ENCODE measurements at places on chromosomes 5 and 9.

DNA sequence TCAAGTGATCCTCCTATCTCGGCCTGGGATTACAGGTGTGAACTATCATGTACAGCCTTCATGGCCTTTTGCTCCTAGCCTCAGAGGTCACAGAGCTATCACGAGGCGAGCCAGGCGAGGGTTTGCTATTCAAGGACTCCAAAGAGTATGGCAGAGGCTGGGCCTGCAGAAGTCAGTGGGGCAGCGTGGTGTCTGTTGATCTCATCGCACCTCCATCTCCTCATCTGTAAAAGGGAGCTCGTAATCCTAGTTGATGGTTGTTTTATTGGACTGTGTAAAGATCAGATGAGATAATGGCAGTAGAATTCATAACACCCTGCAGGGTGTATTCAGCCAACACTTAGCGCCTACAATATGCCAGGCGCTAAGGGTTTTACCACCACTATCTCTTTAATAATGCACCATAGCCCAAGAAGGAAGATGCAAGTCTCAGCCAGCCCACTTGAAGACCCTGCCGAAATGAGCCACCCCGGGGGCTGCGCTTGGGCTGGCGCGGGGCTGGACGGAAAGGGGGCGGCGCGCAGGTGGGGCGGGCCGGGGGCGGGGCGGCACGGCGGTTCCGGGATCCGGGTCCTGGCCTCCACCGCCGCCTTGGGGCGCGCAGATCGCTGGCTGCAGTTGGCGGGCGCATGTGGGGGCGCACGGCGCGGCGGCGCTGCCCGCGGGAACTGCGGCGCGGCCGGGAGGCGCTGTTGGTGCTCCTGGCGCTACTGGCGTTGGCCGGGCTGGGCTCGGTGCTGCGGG is at the start of gene GALNT12:
Gene GALNT12, plus strand, starts transcription at position 601 of the 744 bp plus-strand sequence. Its CDS starts 29 bp downstream, at position 630.
- peak within 1 kb of the TSS; percentile 74 for H3K4me3 ChIP-seq
- no peaks in the 10 kb centered on the region for H3K36me3 ChIP-seq
- peak; percentile 81 for DNase-seq
- H3K27ac ChIP-seq, result no peak within 1 kb of the TSS

DNA sequence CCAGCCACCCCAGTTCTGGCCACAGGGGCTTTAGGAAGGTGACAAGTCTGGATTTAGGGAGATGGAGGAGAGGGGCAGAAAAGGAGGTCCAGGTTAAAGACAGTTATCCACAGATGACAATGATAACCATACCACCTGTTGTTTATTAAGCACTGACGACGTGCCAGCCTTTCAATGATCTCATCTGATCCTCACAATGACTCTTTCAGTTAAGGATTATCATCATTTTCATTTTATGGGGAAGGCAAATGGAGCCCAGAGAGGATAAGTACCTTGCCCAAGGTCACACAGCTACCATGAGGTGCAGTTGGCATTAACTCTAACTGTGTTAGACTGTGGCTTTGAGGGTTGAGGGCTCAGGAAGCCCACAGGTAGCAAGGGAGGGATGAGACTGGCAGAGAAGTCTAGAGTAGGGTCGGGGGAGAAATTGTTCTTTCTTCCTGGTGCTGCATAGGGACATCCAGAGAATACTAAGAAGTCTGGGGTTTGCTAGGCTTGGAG is 21.5 kb upstream of the JADE2 start:
- DNase-seq, result no peak
- H3K27ac ChIP-seq, result peak overlapping the region; percentile 80
- H3K4me1 ChIP-seq, result peaks cover 34% of the 10 kb centered on the region
- H3K36me3 ChIP-seq, result no peaks in the 10 kb centered on the region

- no peaks in the 10 kb centered on the region for H3K4me1 ChIP-seq
- no peaks in the 10 kb centered on the region for H3K36me3 ChIP-seq
- no peak for DNase-seq
- H3K4me3 ChIP-seq, result no peak overlapping the region
- no peaks in the 10 kb centered on the region for H3K27me3 ChIP-seq
Observed at GRCh38 chr5:125143011-125143410, 396.6 kb upstream of the ZNF608 start.

DNA sequence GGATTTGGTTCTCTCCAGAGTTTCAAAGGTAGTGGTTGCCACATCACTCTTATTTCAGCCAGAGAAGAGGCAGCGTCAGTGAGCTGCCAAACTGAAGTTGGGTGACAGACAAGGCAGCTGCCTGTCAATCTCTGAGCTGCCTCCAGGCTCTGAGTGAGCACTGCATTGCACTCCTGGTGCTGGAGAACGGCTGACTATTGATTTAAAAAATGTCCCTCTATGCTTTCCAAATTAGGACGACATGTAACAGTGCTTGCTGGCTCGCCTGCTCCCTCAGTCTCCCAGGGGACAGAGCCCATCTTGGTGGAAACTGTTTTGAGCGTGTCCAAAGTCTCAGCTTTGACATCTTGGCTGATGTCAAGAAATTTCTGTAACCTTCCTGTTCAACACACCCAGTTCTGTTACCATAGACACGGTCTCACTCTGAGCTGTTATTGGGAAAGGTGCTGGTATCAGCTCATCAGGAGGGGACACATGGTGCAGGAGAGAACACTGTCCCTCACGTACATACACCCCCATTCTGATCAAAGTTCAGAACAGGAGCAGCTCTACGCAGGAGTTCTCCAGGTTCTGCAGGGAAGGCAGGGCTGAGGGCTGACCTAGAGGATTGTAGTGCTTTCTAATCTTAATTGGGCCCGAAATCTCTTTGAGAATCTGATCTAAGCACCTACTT is 15.7 kb downstream of the PCDH12 start:
- no peak overlapping the region for H3K4me3 ChIP-seq
- no peak overlapping the region for H3K27ac ChIP-seq
- peaks cover 15% of the 10 kb centered on the region for H3K36me3 ChIP-seq
- no peak for DNase-seq
- peaks cover 7% of the 10 kb centered on the region for H3K4me1 ChIP-seq

DNA sequence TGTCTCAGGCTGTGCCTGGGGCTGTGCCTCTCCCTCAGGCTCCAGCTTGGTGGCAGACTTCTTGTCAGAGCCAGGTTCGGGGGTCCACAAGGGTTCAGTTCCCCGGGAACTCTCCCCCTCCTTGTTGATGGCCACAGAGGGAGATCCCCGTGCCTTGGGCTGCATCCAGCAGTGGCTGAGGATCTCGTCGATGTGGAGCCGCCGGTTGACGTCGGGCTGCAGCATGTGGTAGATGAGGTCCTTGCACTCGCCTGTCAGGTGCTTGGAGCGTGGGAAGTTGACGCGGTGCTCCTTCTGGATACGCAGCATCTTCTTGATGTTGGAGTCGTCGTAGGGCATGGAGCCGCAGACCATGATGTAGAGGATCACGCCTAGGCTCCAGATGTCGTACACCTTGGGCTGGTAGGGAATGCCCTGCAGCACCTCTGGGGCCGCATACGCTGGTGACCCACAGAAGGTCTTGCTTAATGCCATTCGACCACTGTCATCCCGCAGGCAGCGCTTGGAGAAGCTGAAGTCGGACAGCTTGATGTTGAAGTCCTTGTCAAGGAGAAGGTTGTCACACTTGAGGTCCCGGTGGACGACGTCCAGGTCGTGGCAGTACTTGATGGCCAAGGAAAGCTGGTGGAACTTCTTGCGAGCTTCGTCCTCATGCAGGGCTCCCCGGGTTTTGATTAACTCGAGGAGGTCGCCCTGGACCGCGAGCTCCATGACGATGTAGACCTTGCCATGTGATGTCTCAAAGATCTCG is 752 bp downstream of the TSSK1B start:
- no peak overlapping the region for H3K4me3 ChIP-seq
- H3K27ac ChIP-seq, result no peak overlapping the region
- no peak for DNase-seq

GRCh38 chr5:180802325-180803180 is at the start of gene MGAT1:
Gene MGAT1, minus strand, starts transcription at chr5:180802806. Its CDS starts 9,835 bp downstream, at chr5:180792971.
- peak within 1 kb of the TSS; percentile 84 for H3K4me3 ChIP-seq
- peaks cover 28% of the 10 kb centered on the region for H3K4me1 ChIP-seq
- peak within 1 kb of the TSS; percentile 96 for H3K27ac ChIP-seq
- no peaks in the 10 kb centered on the region for H3K36me3 ChIP-seq

GRCh38 chr5:80246995-80247729 is 8.7 kb downstream of the SERINC5 start:
- peak; percentile 81 for DNase-seq
- H3K4me3 ChIP-seq, result peak overlapping the region; percentile 36
- peaks cover 57% of the 10 kb centered on the region for H3K4me1 ChIP-seq
- peak overlapping the region; percentile 74 for H3K27ac ChIP-seq
- H3K36me3 ChIP-seq, result peaks cover 8% of the 10 kb centered on the region

DNA sequence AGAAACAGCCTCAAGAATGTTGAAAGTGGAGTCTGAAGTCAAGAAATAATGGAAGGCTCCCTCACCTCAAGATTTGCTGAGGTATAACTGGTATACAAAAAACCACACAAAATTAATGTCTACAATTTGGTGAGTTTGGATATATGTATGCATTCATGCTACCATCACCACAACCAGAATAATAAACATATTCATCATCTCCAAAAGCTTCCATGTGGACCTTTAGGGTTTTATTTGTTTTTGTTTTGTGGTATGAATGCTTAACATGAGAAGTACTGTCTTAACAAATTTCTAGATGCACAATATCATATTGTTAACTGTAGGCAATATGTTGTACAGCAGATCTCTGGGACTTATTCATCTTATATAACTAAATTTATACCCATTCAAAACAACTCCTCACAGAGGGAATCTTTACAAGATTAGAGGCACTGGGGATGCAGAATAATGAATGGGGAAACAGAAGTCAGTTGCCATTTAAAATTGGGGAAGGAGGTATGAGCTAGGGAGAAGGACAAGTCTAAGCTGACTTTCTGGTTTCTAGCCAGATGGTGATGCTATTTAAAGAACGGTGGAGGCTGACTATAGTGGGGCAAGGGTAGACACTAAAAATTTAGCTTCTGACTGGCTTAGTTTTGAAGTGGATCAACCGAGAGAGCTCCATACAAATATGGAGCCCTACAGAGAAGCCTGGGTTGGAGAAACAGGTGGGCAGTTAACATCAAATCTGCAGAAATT is 213.9 kb downstream of the BNC2 start:
- H3K27ac ChIP-seq, result no peak overlapping the region
- DNase-seq, result no peak
- H3K4me3 ChIP-seq, result no peak overlapping the region
- no peaks in the 10 kb centered on the region for H3K27me3 ChIP-seq

GRCh38 chr9:106726070-106726815 is 136.7 kb upstream of the ZNF462 start:
- peaks cover 7% of the 10 kb centered on the region for H3K4me1 ChIP-seq
- H3K27me3 ChIP-seq, result no peaks in the 10 kb centered on the region
- no peak overlapping the region for H3K4me3 ChIP-seq
- no peaks in the 10 kb centered on the region for H3K36me3 ChIP-seq
- no peak overlapping the region for H3K27ac ChIP-seq

DNA sequence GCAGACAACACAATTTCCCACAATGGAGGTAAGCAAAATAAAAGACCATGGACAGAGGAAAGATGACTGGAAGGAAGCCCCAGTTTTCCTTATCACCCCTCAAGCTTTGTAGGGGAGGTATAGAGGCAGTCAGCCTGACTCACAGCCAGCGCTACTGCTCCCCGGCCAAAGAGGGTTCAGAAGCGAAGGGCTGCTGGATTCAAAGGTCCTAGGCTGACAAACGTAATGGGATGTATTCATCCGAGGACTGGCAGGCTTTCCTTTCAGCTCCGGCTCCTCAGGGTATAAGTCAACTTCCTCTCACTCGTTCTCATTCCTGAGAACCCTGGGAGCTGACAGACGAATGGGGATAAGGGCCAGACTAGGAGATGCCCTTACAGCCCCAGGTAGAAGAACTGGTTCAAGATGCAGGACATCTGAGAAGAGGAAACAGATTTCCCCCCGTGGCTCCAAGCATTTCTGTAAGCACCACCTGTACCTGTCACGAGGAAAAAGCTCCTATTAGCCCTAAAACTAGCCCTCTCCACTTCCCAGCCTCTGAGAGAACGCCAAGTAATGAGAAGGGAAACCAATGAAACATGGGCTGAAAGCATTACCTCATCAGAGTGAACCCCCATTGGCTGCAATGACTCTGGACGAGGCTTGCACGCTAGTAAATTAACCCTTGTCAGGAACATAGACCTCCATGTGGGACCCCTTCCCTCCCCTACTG is 22.1 kb upstream of the FAM13B start:
- DNase-seq, result peak; percentile 56
- no peak overlapping the region for H3K27ac ChIP-seq
- H3K4me3 ChIP-seq, result no peak overlapping the region
- H3K27me3 ChIP-seq, result no peaks in the 10 kb centered on the region

DNA sequence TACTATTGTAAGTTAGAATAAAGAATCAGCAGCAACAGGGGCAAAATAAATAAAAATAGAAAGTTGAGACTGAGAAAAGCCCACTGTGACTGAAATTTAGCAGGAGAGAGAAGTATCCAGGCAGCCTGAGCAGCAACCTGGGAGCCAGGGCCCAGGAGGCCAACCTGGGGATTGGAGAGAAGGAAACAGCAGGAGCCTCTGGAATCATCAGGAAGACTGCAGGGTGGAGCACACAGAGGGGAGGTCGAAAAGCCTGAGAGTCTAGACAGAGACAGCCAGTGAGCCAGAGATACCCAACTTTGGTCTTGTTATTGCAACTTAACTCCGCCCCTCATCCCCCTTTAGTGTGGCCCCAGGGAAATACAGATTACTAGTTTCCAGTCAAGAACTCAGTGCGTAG is 98.6 kb downstream of the SLC1A3 start:
- no peak for DNase-seq
- no peak overlapping the region for H3K27ac ChIP-seq
- H3K4me1 ChIP-seq, result peaks cover 7% of the 10 kb centered on the region
- no peaks in the 10 kb centered on the region for H3K27me3 ChIP-seq
- H3K36me3 ChIP-seq, result no peaks in the 10 kb centered on the region

DNA sequence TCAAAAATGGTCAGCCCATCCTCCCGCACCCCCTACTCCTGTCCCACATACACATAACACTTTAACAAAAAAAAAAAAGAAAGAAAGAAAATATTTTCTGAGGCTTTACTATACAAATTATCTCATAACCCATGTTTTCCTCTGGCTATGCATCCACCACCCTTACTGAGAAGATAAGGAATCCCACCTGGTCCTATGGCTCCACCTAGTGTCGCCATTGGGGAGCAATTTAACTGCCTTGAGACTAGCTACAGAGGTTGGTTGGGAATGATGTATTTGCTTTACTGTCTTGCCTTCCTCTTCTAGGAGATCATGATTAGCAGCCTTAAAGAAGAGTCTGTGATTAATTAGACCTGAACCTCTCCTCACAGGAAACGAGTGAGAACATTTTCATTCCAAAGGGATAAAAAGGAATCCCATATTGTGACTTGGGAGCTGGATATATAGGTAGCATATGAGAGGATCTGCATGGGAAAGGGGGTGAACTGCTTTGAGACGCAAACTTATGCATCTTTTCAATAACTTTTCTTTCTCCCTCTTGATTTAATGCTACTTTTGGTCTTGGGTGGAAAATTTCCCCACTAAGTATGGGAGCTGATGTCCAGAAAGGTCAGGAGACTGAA is 77.7 kb upstream of the SELENOP start:
- DNase-seq, result peak; percentile 83
- no peak overlapping the region for H3K4me3 ChIP-seq

- H3K4me3 ChIP-seq, result no peak overlapping the region
- H3K4me1 ChIP-seq, result no peaks in the 10 kb centered on the region
- DNase-seq, result no peak
- H3K36me3 ChIP-seq, result no peaks in the 10 kb centered on the region
Observed at GRCh38 chr5:138233280-138233679, 20.2 kb upstream of the CDC23 start.
